SJCRH30 (cell line): ENCODE measurements at places on chromosomes 1 and 21.

DNA sequence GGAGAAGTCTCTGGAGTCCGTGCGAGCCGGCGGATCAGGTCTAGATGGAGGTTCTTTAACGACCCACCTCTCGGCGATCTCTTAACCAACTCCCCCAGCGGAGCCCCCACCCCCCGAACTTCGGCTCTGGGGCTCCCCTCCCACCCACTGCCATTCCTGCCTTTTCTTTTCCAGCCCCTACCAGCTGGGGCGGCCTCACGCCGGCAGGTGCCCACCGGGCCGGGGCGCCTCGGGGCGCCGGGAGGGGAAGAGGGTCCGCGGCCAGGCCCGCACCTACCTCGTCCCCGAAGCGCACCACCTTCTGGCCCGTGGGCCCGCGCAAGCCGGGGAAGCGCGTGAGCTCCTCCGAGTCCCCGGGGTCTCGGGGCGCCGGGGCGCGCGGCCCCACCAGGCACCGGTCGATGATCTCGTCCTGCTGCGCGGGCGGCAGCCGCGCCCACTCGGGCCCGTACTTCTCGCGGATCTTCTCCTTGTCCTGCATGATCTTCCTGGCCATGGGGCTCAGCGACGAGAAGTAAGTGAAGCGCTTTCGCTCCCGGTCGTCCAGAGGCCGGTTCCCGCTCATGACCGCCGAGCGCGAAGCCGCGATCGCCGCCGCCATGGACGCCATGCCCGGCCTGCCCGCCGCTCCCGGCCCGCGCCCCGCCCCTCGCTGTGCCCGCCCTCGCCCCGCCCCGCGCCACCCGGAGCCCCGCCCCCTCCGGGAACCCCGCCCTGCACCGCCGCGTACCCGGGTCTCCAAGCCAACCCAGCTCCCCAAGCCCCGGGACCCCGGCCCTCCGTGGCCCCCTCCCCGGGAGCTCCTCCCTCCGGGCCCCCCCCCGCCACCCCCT lies at the start of gene C1orf198:
C1orf198 (minus strand) TSS at position 619 of the 833 bp plus-strand sequence; CDS start at position 610, 9 bp downstream.
- DNase-seq, result peak; percentile 78

GRCh38 chr21:31667639-31668038 lies 8.1 kb downstream of the SOD1 start:
- DNase-seq, result no peak

- DNase-seq, result peak; percentile 57
Observed at GRCh38 chr1:216723274-216723780, at the start of gene ESRRG. Gene ESRRG, minus strand, starts transcription at chr1:216723429. Its CDS starts 130 bp downstream, at chr1:216723299.

DNA sequence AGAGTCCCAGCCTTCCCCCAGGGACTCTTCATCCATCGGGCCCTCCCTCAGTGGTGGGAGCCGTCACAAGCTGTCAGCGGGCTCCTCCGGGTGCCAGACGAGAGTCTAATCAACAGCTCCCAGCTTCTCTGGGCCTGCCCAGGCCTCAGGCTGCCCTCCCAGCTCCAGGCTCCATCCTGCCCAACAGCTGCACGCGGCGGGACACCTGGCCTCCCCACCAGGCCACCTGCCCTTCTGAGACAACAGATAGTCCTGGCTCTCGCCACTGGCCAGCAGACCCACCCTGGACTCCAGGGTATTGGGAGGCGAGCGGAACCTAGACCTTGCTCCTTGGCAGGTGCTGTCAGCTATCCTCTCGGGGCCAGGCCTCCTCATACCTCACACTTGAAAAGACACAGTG lies 3.1 kb downstream of the WNT4 start:
- DNase-seq, result peak; percentile 38

- peak; percentile 39 for DNase-seq
Observed at GRCh38 chr1:155002464-155003226, at the start of gene ZBTB7B. Gene ZBTB7B, plus strand, starts transcription at chr1:155002802. Its CDS starts 11,859 bp downstream, at chr1:155014661.

- DNase-seq, result no peak
Observed at GRCh38 chr1:4424766-4425165, 229.6 kb upstream of the AJAP1 start.

GRCh38 chr1:69220672-69221071 lies 347.1 kb upstream of the LRRC7 start:
- DNase-seq, result no peak

GRCh38 chr1:68085752-68086151 lies 35.3 kb upstream of the DIRAS3 start:
- no peak for DNase-seq

DNA sequence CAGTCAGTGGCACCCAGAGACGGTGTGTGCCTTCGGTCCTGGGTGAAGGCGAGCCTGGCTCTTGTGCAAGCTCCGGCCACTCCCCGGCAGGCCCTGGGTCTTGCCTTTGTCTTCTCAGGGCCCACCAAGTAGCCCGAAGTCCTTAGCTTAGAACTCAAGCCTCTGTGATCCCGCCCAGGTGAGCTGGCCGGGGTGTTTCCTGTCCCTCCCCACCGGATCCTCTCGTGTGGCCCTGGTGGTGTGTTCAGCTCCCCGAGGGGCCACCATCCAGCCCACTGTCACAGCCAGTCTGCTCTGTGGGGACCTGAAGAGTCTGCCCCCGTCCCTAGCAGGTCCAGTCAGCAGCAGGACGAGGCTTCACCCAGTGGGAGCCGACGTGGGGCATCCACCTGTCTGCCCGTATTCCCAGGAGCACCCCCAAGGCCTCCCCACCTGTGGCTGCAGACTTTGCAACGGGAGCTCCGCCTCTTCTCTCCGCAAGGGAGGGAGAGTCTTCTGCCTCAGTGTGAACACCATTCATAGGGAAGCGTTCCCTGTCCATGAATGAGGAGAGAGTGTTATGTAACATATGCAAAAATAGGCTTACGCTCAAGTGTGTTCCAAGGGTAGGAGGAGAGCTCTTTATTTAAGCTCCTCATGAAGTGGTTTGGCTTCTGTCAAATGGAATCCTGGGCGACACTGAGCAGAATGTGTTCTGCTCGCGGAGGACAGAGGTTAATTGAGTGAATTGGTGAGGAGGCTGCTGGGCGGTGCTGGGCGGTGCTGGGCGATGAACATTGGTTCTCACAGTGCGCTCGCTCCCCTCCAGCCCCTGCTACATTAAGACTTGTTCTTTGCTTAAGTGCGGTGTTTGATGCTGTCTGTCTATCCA lies 108.9 kb downstream of the CRYAA start:
- no peak for DNase-seq

- no peak for DNase-seq
Observed at GRCh38 chr1:94246692-94247137, 9.3 kb upstream of the ARHGAP29 start.

- peak; percentile 52 for DNase-seq
Observed at GRCh38 chr21:33696465-33696864, 54.2 kb downstream of the ITSN1 start.

DNA sequence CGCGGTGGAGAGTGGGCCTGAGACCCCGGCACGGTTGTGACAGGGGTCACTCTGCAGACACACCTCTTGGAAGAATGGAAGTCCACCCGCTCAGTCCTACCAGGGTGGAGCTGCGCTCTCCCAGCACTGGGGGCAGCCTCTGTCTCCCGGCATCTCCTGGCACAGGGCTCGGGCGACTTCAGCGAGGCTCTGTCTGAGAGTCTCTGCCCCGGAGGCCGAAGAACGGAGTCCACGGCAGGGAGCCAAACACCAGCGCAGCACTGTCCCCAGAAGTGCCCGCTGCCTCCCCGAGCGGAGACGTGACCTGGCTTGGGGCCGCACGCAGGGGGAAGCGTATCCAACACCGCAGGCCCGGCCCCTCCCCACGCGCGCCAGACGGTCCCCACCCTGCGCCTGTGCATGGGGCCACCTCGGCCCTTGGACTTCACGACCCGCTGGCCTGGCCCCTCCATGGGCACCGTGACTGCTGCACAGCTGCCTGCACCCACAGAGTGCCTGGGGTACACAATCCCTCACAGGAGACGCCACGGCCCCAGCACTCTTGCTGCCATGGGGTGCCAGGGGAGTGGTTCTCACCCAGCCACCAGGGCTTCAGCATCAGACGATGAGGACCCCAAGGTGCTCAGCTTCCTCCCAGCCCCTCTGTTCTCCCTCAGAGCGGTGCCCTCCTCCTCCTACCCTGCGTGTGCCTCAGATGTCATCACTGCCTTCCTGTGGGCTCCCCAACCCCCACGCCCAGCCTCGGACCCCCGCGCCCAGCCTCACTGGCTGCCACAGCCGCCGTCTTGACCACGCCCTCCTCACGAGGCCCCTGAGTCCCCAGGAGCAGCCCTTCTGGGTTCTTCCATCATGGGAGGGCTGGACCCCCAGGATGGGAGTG lies 14.9 kb upstream of the RNF223 start:
- no peak for DNase-seq

DNA sequence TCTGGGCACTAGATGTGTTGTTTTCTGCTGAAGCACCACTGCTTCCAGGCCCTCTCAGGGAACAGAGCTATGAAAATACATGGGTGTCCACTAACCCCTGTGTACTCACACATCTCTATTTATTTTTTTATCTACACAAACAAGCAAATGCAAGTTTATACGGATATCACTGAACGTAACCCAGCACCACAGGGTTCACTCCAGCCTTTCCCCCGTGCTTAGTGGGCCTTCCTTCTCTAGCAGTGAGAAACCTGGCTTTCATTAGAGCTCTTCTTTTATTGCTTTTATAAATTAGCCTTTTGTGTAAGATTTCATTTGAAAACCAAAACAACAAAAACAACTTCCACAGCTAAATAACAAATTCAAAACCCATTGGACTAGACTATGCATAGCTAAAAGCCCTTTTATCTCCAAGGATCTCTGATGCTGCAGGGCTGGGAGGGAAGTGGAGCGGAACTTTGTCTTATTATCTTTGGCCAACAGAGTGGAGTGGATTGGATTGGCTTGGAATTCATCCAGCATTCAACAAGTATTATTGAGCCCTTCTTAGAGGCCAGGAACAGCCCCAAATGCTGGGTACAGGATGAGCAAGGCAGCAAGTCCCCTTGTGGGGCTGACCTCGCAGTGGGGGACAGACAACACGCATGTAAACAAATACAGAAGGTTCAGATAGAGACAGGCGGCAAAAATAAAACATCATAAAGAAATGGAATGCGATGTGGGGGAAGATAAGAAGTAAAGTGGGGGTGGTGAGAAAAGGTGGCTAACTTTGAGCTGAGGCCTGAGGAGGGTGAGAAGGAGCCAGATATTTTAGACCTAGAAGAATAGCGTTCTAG lies 371.8 kb upstream of the POU3F1 start:
- DNase-seq, result peak; percentile 62

GRCh38 chr1:44239961-44240371 lies 26.7 kb downstream of the DMAP1 start:
- no peak for DNase-seq

GRCh38 chr1:164643018-164643417 lies 84.0 kb downstream of the PBX1 start:
- DNase-seq, result no peak

DNA sequence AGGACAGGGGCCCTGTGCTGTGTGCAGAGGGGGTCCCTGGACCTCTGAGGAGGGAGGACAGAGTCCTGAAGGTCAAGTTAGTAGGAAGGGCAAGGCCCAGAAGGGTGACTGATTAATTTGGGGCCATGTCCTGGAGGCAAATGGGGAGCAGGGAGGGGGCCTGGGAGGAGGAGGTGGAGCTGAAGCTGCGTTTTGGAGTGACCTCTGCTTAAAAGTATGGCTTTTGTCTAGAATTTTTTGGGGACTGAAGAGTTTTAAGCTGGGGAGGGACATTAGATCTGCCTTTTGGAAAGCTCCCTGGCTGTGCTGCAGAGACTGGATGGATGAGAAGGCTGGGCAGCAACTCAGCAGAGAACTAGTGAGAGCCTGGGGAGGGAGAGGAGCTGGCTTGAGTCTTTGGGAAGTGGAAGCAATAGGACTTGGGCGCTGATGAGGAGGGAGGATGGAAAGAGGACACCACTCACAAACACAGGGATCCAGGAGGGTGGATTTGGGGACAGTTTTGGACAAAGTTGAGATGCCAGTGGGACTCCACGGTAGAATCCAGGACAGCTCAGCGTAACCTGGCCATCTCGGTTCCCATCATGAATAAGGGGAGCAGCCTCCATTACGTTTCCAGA lies 52.9 kb downstream of the ACBD3 start:
- DNase-seq, result no peak

- no peak for DNase-seq
Observed at GRCh38 chr1:10398278-10398733, 558 bp upstream of the PGD start.

- no peak for DNase-seq
Observed at GRCh38 chr1:244099258-244099930, 48.3 kb downstream of the ZBTB18 start.

DNA sequence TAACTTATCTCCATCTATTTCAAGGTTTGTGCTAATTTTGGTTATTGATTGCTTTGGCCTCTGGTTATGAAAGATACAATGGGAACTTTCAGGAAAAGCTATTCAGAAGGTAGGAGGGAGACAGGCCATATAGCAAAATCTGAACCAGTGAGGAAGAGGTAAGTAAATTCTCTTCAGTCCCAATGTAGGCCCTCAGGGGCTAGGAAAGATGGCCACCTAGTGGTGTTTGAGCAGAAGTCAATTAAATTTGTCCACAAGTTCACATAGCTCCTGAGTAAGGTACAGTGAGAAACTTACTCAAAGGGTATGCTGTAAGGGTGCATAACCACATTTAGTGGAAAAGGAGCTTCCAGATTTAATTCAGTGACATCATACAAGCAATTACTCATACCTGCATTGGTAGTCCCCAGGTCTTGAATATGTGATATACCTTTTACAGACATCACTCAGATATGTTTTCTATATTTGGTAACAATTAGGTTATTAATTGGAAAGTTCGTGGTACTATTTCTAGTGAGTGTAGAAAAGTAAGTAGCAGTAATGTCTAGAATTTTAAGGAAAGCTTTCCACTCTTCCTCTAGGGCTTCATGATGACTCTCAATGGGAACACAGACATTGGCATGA lies 21.4 kb upstream of the FMO1 start:
- DNase-seq, result peak; percentile 76

DNA sequence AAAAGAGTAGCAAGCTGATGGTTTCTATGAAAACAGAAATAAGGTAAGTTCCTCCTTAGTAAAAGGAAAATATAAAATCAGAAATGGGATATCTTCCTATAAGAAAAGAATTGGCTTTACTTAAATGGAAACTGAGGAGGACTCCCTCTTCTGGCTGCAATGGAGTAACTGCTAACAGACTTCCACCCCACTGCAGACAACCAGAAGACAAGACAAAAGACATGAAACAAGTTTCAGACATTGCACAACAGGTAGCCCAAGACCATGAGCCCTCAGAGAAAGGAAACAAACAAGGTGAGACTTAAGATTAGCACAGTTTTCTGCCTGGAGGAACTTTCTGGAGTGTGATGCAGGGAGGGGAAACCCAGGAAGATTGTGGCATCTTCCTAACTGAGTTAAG lies 17.0 kb upstream of the OLFML2B start:
- DNase-seq, result no peak

DNA sequence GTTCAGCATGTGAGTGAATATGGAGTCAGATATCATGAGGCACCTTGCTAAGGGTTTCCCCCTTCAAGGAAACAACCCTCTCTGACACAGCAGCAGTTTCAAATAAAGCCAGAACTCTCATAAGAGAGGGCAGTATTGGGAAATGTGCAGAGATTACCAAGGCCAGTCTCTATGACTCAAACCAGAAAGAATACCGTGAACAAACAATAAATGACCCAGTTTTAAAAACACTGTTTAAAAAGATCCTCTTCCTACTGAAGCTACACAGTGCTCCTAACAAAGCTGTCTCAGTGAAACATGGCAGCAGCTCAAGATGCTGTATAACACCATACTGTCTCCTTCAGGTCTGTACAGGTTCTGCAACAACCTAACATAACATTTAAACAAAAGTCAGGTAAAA lies 102.6 kb downstream of the KIAA0319L start:
- DNase-seq, result no peak

- no peak for DNase-seq
Observed at GRCh38 chr1:30521261-30521865, 202.0 kb downstream of the MATN1 start.

GRCh38 chr1:75542818-75543570 lies 67.9 kb downstream of the SLC44A5 start:
- no peak for DNase-seq

GRCh38 chr1:101004670-101005069 lies 20.9 kb downstream of the DPH5 start:
- DNase-seq, result no peak
